ENCODE measurements at places on chromosomes 7 and 10. TPM values are rescaled to one million over a fixed set of nuclear protein-coding genes. Genes with fewer than 3 reads are reported as not detected.

GRID2IP gene
- total RNA-seq, result not detected

SLC26A4 gene
- 0.44 TPM for total RNA-seq

SPDYE9 gene
- not detected for total RNA-seq

RNF148 gene
- total RNA-seq, result 0.66 TPM

CPN1 gene
- total RNA-seq, result not detected

PRDX3 gene
- total RNA-seq, result 245 TPM

SLC29A4 gene
- total RNA-seq, result 3.6 TPM

COL17A1 gene
- total RNA-seq, result 0.33 TPM

GRID1 gene
- 0.33 TPM for total RNA-seq

GATA3 gene
- not detected for total RNA-seq

ITGB8 gene
- total RNA-seq, result 3.7 TPM

TCF7L2 gene
- 2.8 TPM for total RNA-seq

GNAI1 gene
- 56.4 TPM for total RNA-seq

SLC18A3 gene
- not detected for total RNA-seq

CDC14C gene
- total RNA-seq, result not detected

OR6V1 gene
- total RNA-seq, result not detected

PON1 gene
- not detected for total RNA-seq

GPNMB gene
- total RNA-seq, result 280 TPM

CPXM2 gene
- total RNA-seq, result not detected
